ENCODE measurements at places on chromosomes 4 and X. TPM values are rescaled to one million over a fixed set of nuclear protein-coding genes. Genes with fewer than 3 reads are reported as not detected.

GRCh38 chrX:135498236-135498635 lies 22.2 kb upstream of the INTS6L start:
- DNase-seq = no peak

DNA sequence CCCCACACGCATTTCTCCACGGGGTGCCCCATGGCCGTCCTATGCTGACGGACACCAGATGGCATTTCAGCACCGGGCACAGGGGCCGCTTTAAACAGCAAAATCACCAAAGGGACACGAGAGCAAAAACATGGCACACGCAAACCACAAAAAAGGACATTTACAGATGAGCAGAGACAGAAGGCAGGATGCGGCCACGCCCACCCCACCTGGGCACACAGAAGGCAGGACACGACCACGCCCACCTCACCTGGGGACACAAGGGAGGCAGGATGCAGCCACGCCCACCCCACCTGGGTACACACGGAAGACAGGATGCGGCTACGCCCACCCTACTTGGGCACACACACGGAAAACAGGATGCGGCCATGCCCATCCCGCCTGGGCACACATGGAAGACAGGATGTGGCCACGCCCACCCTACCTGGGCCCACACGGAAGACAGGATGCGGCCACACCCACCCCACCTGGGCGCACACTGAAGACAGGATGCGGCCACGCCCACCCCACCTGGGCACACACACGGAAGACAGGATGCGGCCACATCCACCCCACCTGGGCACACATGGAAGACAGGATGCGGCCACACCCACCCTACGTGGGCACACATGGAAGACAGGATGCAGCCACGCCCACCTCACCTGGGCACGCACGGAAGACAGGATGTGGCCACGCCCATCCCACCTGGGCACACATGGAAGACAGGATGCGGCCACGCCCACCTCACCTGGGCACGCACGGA lies 69.1 kb downstream of the FAM53A start:
- DNase-seq = no peak

DNA sequence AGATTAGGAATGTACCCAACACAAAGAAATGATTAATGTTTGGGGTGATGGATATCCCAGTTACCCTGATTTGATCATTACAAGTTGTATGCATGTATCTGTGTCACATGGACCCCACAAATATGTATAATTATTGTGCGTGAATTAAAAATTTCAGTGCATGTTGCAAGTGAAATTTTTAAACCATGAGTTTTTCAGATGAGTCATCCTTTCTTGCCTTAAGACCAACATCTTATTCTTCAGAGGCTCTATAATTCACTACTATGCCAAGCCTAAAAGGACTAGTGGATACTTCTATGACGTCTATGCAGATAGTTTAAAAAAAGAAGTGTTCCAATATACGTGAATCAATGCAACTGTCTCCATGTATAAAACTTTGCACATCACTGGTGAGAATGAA lies 113.0 kb upstream of the SH3RF1 start:
- DNase-seq = no peak

DNA sequence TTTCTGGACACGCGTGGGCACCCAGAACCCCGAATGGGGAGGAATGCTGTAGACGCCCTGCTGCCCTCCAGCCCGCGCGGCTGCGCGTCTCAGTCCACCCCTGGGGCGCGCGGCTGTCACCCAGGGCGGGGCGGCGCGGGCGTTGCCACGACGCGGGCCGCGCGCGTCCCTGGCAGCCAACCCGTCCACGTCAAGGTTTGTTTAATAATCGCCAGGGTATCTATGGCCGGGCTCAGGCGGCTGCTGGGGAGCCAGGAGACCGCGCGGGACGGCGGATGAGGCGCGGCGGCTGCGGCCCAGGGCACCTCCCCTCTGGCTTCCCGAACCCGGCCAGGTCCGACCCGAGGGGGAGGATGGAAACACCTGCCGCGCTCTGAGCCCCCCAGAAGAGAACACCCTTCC lies at the start of gene SPATA18:
Gene SPATA18, plus strand, starts transcription at position 92 of the 402 bp plus-strand sequence. CDS start 401 bp downstream, outside the sequence.
- peak; percentile 61 for DNase-seq

DNA sequence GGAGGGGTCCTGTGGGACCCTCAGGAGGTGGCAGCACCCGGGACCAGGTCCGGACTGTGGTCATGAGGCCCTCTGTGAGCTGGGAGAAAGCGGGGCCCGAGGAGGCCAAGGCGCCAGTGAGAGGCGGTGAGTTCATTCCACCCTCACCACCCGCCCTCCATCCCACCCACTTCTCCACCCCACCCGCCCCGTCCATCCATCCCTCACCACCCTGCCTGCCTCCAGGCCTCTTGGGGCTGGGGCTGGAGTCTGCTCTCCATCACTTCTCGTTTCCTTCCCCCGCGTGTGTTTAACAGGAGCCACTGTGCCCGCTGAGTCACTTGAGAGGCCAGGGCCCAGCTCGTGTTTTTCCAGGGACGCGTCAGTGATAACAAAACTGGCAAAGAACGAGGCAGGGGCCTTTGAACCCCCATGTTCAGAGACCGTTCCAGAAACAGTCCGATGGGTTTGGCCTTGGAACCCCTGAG lies 6.2 kb downstream of the SH3TC1 start:
- DNase-seq = no peak

GRCh38 chr4:175614890-175615289 lies 197.2 kb downstream of the GPM6A start:
- no peak for DNase-seq

PLAC1 gene
- not detected for total RNA-seq

GRCh38 chr4:68490826-68491457 lies 43.7 kb downstream of the TMPRSS11E start:
- no peak for DNase-seq

SYP gene
- 1.5 TPM for total RNA-seq

GRCh38 chrX:30880058-30880457 lies 9.0 kb downstream of the TAB3 start:
- DNase-seq = no peak

TMEM175 gene
- total RNA-seq = 19.8 TPM

SLITRK2 gene
- total RNA-seq = 0.45 TPM

GRCh38 chr4:128528793-128529553 lies 241.4 kb upstream of the PGRMC2 start:
- DNase-seq = no peak

CFI gene
- 11.6 TPM for total RNA-seq

- DNase-seq = no peak
Measured at GRCh38 chrX:17608888-17609287, 128.4 kb upstream of the SCML1 start.

DNA sequence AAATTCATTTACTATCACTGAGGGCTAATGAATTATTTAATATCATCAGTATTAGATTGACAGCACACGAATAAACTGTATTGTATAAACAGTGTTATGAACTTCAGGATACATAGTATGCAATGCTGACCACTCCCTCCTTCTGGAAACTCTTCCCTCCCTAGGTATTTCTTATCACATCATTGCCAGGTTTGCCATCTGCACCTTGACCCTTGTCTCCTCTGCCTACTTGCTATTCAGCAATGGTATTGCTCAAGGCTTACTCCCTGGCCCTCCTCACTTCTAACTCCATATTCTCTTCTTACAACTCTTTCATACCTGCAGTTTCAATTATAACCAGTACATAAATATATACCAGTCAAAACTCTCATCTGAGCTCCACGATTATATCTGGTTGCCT lies 38.9 kb downstream of the ATP8A1 start:
- DNase-seq = no peak

DNA sequence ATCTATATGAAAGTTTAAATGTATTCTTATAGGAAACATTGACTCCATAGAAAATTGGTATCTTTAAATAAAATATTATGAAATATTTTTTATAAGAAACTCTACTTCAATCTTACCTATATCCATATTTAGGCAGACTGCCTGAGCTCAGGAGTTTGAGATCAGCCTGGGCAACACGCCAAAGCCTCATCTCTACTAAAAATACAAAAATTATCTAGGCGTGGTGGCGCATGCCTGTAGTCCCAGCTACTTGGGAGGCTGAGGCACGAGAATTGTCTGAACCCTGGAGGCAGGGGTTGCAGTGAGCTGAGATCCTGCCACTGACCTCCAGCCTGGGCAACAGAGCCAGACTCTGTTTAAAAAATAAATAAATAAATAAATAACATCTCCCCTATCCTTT lies 47.5 kb downstream of the PABPC4L start:
- DNase-seq = no peak

- no peak for DNase-seq
Measured at GRCh38 chr4:126230269-126230668, 915.5 kb downstream of the FAT4 start.

GRCh38 chr4:177016541-177017141 lies 223.9 kb upstream of the VEGFC start:
- DNase-seq = no peak

- DNase-seq = no peak
Measured at GRCh38 chrX:116232833-116233232, 62.3 kb downstream of the AGTR2 start.

UNC5C gene
- 0.72 TPM for total RNA-seq

DNA sequence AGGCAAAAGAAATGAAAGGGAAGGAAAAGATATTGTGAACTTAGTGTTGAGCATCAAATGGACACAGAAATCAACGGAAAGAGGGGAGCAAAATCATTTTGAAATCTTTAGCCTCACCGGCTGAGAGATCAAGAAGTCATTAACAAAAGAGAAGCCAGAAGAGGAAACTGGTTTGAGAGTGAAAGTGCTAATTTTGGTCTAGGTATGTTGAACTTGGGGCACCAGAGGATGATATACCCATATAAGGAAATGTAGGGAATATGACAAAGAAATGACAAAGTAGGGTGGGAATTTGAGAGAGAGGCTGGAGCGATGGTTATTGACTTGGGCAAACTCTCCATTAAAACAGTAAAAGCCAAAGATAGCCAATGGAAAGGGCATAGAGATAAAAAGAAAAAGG lies 183.4 kb upstream of the ATOH1 start:
- no peak for DNase-seq

MGARP gene
- total RNA-seq = 0.62 TPM

PAGE5 gene
- total RNA-seq = not detected

CEP135 gene
- total RNA-seq = 2.5 TPM

DNA sequence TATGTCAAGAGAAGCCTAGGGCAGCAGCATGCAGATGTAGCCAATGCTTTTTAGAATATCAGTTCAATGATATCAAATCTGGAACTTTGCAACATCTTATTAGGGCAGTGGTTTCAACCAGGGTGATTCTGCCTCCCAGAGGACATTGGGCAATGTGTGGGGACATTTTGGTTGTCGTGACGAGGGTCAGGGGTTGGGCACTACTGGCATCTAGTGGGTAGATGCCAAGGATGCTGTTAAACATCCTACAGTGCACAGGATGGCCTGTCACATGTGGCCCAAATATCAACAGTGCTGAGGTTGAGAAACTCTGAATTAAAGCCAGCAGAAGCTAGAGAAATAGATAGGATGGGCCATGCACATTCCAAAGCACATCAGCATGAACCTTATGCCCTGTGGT lies 152.3 kb downstream of the AMELX start:
- no peak for DNase-seq

DNA sequence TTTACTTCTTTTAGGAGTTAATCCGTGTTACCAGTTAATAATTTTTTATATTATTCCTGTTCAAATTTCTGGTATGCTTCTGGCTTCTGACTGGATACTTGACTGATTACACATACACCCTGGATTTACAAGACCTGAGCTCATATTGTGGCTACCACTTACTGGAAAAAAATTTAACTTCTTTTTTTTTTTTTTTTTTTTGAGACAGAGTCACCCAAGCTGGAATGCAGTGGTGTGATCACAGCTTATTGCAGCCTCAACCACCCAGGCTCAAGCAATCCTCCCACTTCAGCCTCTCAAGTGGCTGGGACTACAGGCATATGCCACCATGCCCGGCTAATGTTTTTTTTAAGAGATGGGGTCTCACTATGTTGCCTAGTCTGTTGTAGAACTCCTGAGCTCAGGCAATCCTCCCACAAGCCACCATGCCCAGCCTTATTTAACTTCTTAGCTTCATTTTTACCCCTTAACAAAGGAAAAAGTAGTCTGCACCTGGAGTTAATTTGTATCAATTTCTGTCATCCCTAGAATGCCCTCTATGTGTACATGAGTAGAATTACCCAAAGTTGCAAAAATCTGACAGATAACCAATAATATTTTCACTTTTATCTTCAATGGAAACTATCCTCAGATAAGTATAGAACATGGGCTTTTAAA lies 50.3 kb downstream of the TMEM165 start:
- DNase-seq = no peak

SRPX2 gene
- total RNA-seq = 9.5 TPM

- no peak for DNase-seq
Measured at GRCh38 chr4:153258750-153259149, 54.5 kb downstream of the TRIM2 start.

GRCh38 chrX:132389480-132389879 lies 99.4 kb downstream of the MBNL3 start:
- DNase-seq = no peak

GRCh38 chrX:152992115-152992514 lies 1.8 kb downstream of the PNMA5 start:
- DNase-seq = no peak

MSANTD1 gene
- 0.45 TPM for total RNA-seq

- no peak for DNase-seq
Measured at GRCh38 chr4:6716958-6717655, 1.1 kb downstream of the BLOC1S4 start.

DNA sequence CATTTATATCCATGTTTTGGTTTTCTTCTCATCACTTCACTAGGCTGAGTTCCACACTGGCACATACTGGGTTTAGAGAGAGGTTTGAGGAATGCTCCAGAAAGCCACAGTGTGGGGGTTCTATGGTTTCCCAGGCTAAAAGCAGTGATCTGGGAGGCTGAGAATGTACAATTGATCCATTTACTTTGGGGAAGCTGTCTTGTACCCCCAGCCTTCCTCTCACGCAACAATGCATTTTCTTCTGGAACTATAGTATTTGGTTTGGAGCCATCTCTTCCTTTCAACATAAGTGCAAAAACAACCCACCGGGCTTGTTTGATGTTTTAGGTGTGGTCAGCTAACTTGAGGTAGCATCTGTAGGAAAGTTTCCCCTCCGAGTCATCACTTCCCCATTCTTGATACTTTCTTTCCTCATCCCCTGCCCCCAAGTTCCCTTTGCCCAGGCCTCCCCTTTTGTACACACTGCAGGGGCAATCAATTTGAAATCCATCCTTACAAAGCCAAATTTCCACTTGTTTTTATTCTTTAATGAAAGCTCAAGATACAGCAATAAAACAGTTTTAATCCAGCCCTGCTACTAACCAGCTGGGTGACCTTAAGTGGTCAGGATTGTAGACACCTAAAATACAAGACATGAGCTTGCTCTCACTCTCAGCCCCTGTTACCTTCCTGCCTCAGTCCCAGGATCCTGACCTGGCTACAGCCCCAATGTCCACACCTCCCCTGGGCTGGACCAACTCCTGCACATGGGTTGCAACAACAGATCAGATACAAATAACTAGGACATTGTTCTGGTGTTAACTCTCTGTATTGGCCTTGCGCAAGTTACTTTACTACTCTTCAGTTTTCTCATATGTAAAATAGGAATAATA lies 109.2 kb downstream of the FHDC1 start:
- no peak for DNase-seq

- no peak for DNase-seq
Measured at GRCh38 chr4:31984872-31985271, 1264.7 kb downstream of the PCDH7 start.

ELF2 gene
- 44.7 TPM for total RNA-seq

DNA sequence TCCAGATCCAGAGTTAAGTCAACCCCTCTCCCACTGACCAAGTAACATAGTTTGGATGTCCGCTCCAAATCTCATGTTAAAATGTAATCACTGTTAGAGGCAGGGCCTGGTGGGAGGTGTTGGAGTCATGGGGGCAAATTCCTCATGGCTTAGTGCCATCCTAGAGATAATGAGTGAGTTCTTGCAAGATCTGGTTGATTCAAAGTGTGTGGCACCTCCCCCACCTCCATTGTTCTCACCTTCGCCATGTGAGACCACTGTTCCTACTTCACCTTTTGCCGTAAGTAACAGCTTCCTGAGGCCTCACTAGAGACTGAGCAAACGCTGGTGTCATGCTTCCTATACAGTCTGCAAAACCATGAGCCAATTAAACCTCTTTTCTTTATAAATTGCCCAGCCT lies 548.8 kb downstream of the INPP4B start:
- no peak for DNase-seq

Data from left ventricle myocardium superior (tissue), 1 donor.